ENCODE measurements at places on chromosomes 4 and X.

DNA sequence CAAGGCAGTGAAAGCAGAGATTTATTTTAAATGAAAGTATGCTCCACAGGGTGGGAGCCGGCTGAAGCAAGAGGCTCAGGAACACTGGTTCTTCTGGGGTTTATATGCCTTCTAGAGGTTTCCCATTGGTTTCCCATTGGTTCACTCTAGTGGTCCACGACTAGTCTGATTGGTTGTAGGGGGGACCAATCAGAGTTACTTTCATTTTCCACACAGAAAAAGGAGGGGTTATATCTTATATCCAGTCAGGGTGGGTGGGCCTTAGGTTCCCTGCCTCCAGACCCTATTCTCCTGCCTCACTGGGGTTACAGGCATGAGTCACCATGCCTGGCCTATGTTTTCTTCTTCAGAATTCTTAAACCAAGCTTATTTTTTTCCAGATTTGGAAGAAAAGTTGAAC is 101.6 kb downstream of the KLHL8 start:
- no peak overlapping the region for H3K4me3 ChIP-seq
- DNase-seq, result no peak
- no peaks in the 10 kb centered on the region for H3K27me3 ChIP-seq
- no peak overlapping the region for H3K27ac ChIP-seq

- H3K4me1 ChIP-seq, result no peaks in the 10 kb centered on the region
These were observed 11.5 kb upstream of the GPM6B start for GRCh38 chrX:13828392-13828791.

- H3K27me3 ChIP-seq, result no peaks in the 10 kb centered on the region
- H3K4me1 ChIP-seq, result peaks cover 31% of the 10 kb centered on the region
- H3K4me3 ChIP-seq, result no peak overlapping the region
- H3K36me3 ChIP-seq, result no peaks in the 10 kb centered on the region
These were observed 73.2 kb upstream of the C1QTNF7 start for GRCh38 chr4:15354371-15355297.

- no peak for DNase-seq
- H3K36me3 ChIP-seq, result no peaks in the 10 kb centered on the region
- no peaks in the 10 kb centered on the region for H3K4me1 ChIP-seq
- peaks cover 18% of the 10 kb centered on the region for H3K27me3 ChIP-seq
These were observed 71.0 kb upstream of the OTUD4 start for GRCh38 chr4:145251391-145251790.

- no peaks in the 10 kb centered on the region for H3K36me3 ChIP-seq
- H3K4me1 ChIP-seq, result no peaks in the 10 kb centered on the region
- no peak for DNase-seq
- H3K27me3 ChIP-seq, result peaks cover 4% of the 10 kb centered on the region
These were observed 263.5 kb downstream of the MAPK10 start for GRCh38 chr4:86096373-86096772.

DNA sequence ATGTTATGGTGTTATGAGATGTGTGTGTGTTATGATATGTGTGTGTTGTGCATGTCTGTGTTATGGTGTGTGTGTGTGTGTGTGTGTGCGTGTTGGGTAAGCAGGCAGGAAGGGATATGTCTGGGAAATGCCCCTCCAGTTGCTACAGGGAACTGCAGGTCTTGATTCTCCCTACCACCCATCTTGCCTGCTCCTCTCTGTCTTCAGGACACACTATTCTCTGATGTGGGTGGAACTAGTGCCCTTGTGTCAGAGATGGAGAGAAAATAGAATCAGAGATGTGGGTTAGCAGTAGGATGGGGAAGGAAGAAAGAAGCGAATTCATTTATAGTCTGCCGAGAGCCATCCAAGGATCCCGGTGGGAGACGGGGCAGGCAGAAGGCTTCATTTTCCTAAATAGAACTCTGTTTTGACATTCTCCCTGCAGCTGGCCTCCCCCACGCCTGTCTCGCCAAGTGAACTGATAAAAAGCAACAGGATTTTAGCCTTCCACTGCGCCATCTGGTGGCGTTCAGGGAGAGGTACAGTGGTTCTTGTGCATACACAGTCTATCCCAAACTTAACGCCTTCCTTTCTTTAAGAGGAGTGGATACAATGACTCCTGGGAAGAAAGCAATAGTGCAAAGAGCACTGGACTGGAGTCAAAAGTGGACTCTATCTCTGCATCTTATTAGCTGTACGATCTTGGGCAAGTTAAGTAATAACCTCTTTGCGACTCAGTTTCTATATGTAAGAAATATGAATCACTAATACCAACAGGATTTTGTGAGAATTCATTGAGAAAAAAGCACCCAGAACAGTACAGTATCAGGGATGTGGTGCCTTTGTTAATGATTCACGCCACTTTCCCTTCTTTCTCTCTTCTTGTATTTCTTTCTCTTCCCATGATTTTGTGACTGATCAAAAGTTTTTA is 14.1 kb upstream of the MGST2 start:
- H3K4me3 ChIP-seq, result no peak overlapping the region
- no peak overlapping the region for H3K27ac ChIP-seq
- H3K36me3 ChIP-seq, result no peaks in the 10 kb centered on the region
- peaks cover 6% of the 10 kb centered on the region for H3K4me1 ChIP-seq

DNA sequence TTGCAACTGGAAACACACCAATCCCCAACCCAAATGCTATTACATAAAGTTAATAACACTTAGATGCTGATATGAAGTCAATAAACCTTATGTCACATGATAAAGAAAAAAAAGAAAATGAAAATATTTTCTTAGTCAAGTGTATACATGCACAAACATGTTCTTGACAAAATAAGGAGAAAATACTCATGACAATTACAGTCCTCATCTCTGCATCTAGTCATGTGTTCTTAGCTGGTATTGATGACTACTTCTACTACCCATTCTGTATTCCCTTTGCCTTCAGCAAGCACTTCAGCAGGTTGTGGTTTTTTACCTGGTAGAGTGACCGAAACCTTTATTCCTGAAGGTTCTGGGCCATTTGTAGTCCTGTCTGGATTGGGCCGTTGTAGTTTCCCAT is 24.9 kb downstream of the CXCL8 start:
- H3K4me1 ChIP-seq, result peaks cover 6% of the 10 kb centered on the region
- H3K27ac ChIP-seq, result no peak overlapping the region
- no peaks in the 10 kb centered on the region for H3K36me3 ChIP-seq

GRCh38 chr4:133839326-133839725 is 362.3 kb downstream of the PABPC4L start:
- no peak overlapping the region for H3K27ac ChIP-seq
- H3K36me3 ChIP-seq, result no peaks in the 10 kb centered on the region
- H3K4me3 ChIP-seq, result no peak overlapping the region

GRCh38 chrX:153900831-153901752 is 3.4 kb upstream of the AVPR2 start:
- H3K36me3 ChIP-seq, result no peaks in the 10 kb centered on the region
- peak; percentile 74 for DNase-seq
- H3K4me3 ChIP-seq, result peak overlapping the region; percentile 50

- no peaks in the 10 kb centered on the region for H3K27me3 ChIP-seq
- H3K4me1 ChIP-seq, result peaks cover 19% of the 10 kb centered on the region
- no peaks in the 10 kb centered on the region for H3K36me3 ChIP-seq
- H3K27ac ChIP-seq, result peak overlapping the region; percentile 80
- DNase-seq, result peak; percentile 36
These were observed 134.3 kb upstream of the AP1S2 start for GRCh38 chrX:15988661-15989603.

DNA sequence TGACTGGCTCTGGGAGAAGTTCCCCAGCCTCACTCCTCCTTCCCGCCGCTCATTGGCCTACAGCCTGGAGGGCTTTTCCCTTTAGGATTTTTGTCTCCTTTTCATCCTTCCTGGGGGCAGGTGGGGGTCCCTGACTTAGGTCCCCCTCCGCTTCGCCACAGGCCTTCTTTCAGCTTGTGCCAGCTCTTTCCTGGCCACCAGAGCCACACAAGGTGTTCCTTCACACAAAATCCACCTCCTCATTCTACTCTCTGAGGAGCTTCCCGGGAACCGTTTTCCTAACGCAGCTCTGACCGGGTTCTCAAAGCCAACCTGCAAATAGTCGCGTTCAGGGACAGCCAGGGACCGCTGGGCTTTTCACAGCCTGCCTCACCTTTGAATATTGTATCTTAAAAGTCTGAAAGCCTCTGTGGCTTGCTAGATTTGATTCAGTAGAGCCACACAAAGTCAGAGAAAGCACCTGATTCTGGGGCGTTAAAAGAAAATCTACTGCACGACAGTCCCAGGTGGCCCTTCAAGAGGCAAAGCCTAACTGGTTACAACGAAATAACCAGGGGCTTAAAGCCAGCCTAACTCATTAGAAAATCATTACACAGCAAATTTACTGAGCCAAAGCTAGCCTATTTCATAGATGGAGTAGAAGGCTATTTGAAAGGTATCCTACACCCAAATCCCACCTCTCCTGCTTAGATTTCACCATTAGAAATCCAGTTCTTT is 731 bp upstream of the GPC3 start:
- H3K27me3 ChIP-seq, result peaks cover 34% of the 10 kb centered on the region
- DNase-seq, result no peak
- H3K4me3 ChIP-seq, result peak overlapping the region; percentile 72
- H3K36me3 ChIP-seq, result no peaks in the 10 kb centered on the region
- H3K27ac ChIP-seq, result no peak overlapping the region

DNA sequence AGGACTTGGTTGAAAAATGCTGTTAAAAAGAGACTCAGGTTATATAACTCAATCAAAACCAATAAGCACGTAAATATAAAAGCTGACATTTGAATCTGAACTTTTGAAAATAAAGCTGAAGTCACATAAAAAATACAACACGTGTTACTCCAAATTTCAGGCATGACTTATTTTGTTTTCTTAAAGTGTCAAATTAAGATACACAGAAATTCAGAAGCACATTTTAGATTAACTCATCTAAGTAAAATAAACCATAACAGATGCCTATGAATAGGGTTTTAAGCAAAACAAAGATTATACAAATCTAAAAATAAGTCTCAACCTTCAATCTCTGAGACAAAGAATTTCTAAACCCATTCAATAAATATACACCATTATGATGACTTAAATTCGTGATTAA is 124.8 kb downstream of the ANTXR2 start:
- no peaks in the 10 kb centered on the region for H3K4me1 ChIP-seq
- H3K36me3 ChIP-seq, result peaks cover 4% of the 10 kb centered on the region
- H3K27me3 ChIP-seq, result no peaks in the 10 kb centered on the region
- H3K4me3 ChIP-seq, result no peak overlapping the region

DNA sequence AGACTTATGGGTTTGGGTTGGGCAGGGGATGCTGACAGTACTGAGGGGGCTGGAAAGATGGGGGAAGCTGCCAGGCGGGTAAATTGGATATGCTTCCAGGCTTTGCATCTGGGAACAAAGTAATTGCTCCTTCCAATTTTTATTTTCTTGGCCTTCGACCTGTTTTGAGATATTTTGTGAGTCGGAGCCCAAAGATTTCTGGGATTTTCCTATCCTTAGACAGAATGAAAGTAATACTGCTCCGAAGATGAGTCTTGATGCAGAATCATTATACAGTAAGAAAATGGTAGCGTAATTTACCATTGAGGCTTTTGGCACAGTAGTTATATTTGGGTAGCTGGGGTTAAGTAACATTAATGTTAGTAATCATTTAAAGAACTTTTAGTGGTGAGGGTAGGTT is 1.4 kb downstream of the SMARCA5 start:
- peak overlapping the region; percentile 97 for H3K27ac ChIP-seq
- H3K27me3 ChIP-seq, result peaks cover 5% of the 10 kb centered on the region
- peaks cover 21% of the 10 kb centered on the region for H3K4me1 ChIP-seq
- H3K4me3 ChIP-seq, result peak overlapping the region; percentile 95
- peaks cover 31% of the 10 kb centered on the region for H3K36me3 ChIP-seq

- no peak for DNase-seq
- H3K4me3 ChIP-seq, result no peak overlapping the region
- H3K27ac ChIP-seq, result no peak overlapping the region
- no peaks in the 10 kb centered on the region for H3K27me3 ChIP-seq
- no peaks in the 10 kb centered on the region for H3K36me3 ChIP-seq
- H3K4me1 ChIP-seq, result peaks cover 14% of the 10 kb centered on the region
These were observed 164.8 kb upstream of the RPS6KA3 start for GRCh38 chrX:20431486-20431885.

- peaks cover 11% of the 10 kb centered on the region for H3K27me3 ChIP-seq
- no peaks in the 10 kb centered on the region for H3K36me3 ChIP-seq
- no peak overlapping the region for H3K27ac ChIP-seq
- DNase-seq, result no peak
- H3K4me3 ChIP-seq, result no peak overlapping the region
These were observed 98.0 kb downstream of the TRAPPC11 start for GRCh38 chr4:183757060-183757459.

GRCh38 chr4:142088906-142089305 is 452.5 kb downstream of the IL15 start:
- H3K4me1 ChIP-seq, result no peaks in the 10 kb centered on the region
- no peak overlapping the region for H3K4me3 ChIP-seq
- H3K36me3 ChIP-seq, result no peaks in the 10 kb centered on the region
- no peak for DNase-seq
- H3K27me3 ChIP-seq, result no peaks in the 10 kb centered on the region

DNA sequence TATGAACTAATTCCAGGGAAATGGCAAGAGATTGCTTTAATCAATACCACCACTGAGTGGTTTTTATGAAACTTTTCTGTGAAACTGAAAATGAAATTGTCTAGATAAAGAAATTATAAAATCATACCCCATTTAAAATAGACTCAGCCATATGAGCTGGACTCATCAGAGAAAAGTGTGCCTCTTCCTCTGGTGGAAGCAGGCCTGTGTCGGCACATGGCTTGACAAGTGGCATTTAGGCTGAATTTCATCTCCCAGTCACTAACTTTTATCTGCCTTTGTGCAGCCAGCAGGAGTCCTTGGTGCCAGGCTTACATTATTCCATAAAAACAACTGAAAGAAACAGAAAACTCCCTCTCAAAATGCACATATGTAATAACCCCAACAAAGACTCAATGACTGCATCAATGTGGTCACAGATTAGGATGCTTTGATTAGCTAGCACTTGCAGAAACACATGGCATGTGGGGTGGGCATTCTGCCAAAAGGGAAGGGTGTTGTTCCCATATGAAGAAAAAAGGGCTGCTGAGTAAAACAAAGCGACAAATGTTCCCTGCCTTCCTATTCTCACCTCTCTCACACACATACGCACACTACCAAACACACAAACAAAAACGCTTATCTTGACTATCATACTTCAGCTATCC is 232.3 kb downstream of the PABPC4L start:
- no peaks in the 10 kb centered on the region for H3K4me1 ChIP-seq
- no peak overlapping the region for H3K27ac ChIP-seq
- H3K36me3 ChIP-seq, result no peaks in the 10 kb centered on the region
- no peak overlapping the region for H3K4me3 ChIP-seq
- DNase-seq, result no peak

- no peak overlapping the region for H3K27ac ChIP-seq
- no peak overlapping the region for H3K4me3 ChIP-seq
- H3K27me3 ChIP-seq, result no peaks in the 10 kb centered on the region
- DNase-seq, result no peak
- no peaks in the 10 kb centered on the region for H3K4me1 ChIP-seq
- no peaks in the 10 kb centered on the region for H3K36me3 ChIP-seq
These were observed 100.7 kb upstream of the AMOT start for GRCh38 chrX:112941209-112941837.

GRCh38 chrX:40402831-40403533 is 177.8 kb upstream of the ATP6AP2 start:
- no peak overlapping the region for H3K4me3 ChIP-seq
- H3K4me1 ChIP-seq, result peaks cover 6% of the 10 kb centered on the region
- DNase-seq, result no peak

DNA sequence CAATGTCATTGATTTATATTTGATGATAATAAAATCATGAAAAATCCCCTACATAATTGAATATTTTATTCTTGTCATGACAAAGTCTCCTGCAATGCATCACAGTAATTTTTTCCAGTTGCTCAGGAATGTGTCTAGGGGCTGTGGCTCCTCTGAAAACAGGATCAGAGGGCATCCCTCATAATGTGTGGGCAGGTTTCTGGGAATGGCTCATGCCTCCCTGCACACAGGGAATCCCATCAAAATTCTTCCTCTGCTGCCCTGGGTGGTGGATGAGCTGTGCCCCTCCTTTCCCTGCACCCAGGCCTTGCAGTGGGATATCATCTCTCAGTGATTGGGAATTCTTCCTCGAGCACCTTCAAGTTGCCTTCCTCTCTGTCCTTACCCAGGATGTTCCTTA is 20.4 kb upstream of the PUDP start:
- no peaks in the 10 kb centered on the region for H3K27me3 ChIP-seq
- no peak for DNase-seq
- no peaks in the 10 kb centered on the region for H3K4me1 ChIP-seq
- H3K4me3 ChIP-seq, result no peak overlapping the region
- H3K27ac ChIP-seq, result no peak overlapping the region

Measured in stimulated activated naive B cell treated with anti-CD40 and anti-IgM and Interleukin-4, amounts not matched to agents 10 μg/mL and 1 μg/mL and 100 μg/mL, for 72 hours (primary cell).